CD4-positive, alpha-beta T cell treated with Interleukin-15 for 1 hour (primary cell): ENCODE measurements at places on chromosomes 3 and 15.

DNA sequence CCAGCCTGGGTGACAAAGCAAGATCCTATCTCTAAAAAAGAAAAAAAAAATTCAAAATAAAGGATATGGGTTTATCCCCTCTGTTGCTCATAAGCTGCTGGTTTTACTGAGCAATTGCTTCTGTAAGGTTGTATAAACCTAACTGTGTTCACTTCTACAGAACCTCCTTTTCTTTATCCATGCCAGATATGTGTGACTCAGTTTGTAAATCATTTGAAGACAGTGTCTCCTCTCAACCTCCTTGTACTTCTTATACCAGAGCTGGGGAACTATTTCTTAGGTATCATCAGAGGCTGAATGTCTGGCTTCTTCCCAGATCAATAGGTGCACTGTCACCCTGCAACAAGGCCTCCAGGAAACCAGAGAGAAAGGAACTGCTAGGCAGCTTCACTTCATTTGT, 273.8 kb downstream of the CD47 start:
- DNase-seq: no peak

GRCh38 chr3:42749753-42750231, 23.3 kb downstream of the CCDC13 start:
- DNase-seq: no peak

DNA sequence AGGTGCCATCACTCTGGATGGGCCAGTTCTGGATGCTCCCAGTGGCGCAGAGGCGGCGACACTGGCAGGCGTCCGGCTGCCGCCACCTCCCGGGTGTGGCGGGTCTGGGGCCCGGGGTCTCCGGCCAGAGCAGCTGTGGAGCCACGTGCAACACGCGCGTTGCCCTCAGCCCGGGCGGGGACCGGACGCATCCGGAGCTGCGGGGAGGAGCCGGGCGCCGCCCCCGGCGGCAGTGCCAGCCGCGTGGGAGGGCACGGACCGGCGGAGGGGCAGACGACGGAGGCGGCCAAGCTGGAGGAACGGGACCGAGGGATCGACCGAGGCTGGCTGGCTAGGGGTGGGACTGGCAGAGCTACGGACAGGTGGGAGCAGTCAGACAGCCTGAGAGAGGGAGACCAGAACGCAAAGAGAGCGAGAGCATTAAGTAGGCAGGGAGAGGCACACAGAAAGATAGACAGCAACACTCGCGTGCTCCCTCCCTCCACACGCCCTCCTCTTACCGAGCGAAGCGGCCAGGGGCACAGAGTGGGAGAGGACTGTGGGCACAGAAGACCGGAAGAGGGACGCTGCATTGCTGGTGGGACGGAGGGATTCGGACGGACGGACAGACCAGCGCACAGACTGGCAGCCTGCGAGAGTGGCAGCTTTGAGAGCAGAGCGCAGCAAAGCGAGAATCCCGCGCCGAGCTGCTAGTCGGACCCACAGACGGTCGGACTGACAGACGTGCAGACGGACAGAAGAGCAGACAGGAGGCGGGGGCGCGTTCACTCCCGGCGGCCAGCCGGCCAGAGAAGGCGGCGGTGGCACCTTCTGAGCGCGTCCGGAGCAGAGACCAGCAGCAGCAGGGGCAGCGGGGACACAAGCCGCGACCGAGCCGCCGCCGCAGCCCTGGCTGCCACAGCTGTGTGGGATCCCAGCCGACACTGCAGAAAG, at the start of gene ARPP21:
TSS of gene ARPP21 (plus strand) at position 272 of the 933 bp plus-strand sequence. CDS start 42,227 bp downstream, outside the sequence.
- DNase-seq: no peak

- peak; percentile 76 for DNase-seq
Measured at GRCh38 chr15:63473999-63474809, 30.2 kb upstream of the USP3 start.

DNA sequence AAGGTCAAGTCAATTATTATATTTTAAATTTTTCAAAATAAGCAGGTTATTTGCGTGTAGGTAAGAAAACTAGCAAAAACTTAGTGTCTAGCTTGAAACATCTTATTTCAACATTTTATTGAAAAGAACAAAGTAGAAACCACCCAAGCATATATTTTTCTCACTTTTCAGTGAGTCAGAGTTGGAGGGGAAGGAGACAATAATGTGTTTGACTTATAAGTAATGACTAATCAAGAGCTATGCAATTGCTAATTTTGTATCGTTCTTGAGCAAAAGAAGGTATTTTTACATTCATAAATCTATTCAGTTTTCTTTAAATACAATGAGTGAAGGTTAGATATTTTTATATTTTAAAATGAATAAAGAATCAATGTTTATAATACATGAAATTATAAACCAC, 54.4 kb upstream of the P2RY1 start:
- DNase-seq: no peak

DNA sequence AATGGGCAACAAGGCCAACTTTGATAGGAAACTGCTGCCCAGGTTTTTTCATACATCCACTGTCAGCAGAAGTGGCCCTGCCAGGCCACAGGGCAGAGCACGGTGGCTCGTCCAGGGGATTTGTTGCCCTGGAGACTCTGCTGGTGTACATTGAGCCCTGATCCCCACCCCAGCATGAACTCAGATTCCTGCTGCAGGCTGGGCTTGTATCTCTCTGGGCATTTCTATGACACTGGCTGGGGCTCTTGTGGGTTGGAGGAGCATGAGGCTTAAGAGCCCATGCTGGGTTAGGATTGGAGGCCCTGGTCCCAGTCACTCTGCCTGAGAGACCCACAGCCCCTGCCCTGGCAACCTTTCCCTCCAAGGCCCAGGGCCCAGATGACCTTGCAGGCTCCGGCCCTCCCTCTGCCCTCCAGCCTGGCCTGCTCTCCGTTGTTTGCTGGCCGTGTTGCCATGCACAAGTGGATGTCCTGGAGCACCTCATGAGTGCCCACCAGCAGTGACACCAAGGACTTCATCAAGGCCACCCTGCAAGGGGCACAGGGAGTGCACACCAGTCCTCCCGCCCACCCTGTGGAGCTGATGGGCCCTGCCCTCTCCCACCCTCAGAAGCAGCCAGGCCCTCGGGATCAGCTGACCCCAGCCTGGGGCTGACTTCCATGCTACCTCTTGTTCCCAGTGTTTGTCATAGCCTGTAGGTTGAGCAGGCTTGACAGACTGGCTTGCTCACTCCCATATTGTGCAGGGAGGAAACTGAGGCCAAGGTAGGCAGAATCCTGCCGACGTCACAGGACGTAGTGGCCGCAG, 58.2 kb downstream of the ZNF445 start:
- no peak for DNase-seq

DNA sequence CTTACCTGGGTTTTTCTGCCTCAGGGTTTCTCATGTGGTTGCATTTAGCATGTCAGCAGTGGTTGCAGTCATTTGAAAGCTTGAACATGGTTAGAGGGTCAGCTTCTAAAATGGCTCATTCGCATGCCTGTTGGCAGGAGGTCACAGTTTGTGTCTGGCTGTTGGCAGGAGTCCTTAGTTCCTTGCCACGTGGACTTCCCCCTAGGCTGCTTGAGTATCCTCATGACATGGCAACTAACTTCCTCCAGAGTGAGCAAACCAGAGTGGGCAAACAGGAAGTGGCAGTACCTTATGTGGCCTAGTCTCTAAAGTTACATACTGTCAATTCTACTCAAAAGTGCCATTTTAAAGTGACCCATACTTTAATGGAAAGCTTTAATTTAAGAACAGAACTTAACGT, 3.4 kb upstream of the UNC13C start:
- DNase-seq: no peak
